ENCODE measurements at places on chromosomes 12 and 14.

DNA sequence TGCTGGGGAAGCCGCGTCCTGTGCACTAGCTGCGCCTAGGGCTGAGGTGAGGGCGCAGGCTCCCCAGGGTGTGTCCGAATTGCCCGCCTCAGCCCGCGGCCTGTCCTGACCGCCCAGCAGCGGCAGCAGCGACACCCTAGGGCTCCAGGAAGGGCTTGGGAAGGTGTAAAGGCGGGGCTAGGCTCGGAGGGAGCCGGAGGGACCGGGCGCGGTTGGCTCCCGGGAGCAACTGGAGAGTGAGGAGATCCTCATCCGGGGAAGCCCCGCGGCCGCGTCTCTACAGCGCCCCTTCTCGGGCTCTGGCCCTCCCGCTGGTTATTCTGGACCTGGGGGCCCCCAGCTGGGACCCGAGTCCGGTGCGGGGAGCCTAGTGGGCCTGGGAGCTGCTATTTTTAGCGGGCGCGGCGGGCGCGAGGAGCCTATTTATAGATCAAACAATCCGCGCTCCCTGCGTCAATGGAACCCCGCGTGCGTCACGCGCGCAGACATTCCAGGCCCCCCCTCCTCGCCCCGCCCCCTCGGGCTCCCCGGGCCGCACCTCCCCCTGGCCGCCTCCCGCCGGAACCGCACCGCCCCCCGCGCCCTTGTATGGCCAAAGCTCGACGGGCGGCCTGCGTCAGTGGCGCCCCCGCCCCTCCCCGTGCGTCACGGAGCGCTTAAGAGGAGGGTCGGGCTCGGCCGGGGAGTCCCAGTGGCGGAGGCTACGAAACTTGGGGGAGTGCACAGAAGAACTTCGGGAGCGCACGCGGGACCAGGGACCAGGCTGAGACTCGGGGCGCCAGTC, at the start of gene NR4A1:
TSS of gene NR4A1 (plus strand) at position 685 of the 784 bp plus-strand sequence. CDS start 2,887 bp downstream, outside the sequence.
- DNase-seq, result peak; percentile 96

DNA sequence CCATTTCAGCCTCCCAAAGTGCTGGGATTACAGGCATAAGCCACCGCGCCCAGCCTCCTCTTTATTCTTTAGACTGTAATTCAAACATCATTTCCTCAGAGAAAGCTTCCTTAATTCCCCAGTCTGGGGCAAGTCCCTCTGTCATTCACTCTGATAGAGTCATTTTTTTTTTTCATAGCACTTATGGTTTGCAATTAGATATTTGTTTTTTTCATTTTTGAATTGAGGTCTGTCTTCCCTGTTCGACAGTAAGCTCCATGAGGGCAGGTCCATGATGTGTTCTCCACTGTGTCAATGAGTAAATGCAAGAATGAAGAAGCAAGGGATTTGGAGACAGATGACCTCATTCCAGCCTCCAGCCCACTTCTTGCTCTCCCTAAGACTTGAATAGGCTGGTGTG, 12.1 kb downstream of the ASIC1 start:
- DNase-seq, result no peak

DNA sequence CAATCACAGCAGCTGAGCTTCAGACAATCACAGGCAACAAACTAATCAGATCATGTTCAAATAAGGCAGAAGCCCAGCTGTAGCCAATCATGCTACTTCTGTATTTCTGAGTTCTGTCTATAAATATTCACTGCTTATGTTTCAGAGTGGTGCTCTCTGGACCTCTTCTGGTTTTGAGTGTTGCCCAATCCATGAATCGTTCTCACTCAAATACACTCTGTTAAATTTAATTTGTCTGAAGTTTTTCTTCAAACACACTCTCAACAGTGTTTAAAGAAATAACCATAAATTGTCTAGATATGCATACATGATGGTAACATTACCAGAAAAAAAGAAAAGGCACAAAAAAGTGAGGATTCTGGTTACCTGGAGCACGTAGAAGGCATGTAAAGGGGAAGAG, 77.9 kb upstream of the BBS10 start:
- no peak for DNase-seq

DNA sequence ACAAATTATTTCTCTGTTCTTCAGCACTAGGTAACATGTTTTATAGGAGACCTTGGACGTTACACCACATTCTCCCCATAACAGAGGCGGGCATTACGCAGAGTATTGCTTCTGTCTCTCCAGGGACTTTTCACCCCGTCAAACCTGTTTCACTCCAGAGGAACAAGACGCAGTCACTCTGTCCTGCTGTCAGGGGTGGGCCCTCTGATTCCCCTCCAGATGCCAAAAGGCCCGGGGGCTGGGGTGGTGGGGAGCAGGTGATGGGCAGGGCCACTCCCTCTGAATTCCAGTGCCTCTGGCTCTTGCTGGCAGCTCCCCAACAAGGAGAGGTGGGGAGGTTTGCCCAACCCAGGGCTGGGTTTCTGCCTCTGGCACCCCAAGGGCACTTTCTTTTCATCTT, 71.9 kb downstream of the NTF3 start:
- no peak for DNase-seq

GRCh38 chr14:57761800-57762199, 104.1 kb downstream of the SLC35F4 start:
- DNase-seq, result no peak

DNA sequence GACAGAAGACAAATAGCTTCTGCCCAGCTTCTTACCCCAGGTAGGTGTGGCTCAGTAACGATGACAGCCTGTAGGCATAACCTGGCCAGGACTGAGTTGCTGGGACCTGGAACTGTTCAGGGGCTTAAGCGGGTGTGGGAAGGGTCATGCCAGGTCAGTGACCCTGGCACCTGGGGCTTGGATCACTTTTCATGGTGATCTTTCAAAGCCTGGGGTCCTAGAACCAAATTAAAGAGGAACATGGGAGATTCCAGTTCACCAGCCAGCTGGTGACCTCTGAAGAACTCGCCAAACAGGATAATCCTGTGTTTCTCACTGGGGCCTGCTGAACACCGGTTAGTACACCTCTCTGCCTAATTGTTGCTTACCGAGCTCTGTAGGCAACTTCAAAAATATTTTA, 102.6 kb upstream of the LMNTD1 start:
- DNase-seq, result no peak

DNA sequence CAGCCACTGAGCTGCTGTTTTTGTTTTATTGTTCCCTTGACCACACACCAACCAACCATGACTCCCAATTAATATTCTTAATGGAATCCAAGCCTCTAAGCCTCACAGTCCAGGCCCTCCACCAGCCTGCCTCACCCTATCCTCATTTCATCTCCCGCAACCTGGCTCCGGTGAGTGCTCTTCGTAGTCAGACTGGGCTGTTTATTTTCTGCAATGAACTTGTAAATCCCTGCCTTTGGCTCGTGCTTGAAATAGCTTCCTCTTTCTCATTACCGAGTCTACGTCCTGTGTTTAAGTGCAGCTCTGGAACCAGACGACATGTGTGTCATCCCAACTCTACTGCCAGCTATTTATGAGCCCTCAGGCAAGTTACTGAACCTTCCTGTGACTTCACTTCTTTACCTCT, 12.4 kb upstream of the ETFBKMT start:
- no peak for DNase-seq

GRCh38 chr12:54175200-54175963, 13.4 kb downstream of the SMUG1 start:
- no peak for DNase-seq

DNA sequence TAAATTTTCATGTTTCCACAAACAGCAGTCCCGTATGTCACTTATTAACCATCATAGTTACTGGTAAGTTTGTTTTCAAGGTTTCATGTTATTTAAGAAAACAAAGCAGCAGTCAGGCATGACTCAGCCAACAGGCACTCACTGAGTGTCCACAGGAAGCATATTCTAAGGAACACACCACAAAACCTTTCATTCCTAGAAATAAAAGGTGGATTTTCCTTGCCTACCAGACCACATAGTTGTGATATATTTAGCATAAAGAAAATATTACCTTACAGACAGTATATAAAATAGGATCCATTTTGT, 143.3 kb upstream of the AVPR1A start:
- no peak for DNase-seq

DNA sequence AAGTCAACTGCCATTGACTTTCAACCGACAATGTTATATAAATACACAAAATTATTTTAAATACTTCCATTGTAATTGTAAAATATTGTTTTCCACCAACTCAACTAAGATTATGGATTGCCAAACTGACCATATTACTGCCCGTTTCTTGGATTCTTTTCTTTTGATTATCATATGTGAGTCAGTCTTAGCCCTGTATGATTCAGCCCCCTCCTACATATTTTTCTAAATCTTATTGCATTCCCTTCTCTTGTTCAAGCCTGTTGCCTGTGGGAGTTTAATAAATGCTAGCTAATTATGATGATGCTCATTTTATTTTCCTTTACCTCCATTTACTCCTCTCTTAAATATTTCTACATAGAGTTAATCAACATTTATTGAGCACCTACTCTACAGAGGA, 6.8 kb downstream of the RASSF9 start:
- DNase-seq, result no peak

- peak; percentile 9 for DNase-seq
These were observed 7.3 kb downstream of the ITGA7 start for GRCh38 chr12:55700255-55701018.

GRCh38 chr12:22037947-22038346, 8.1 kb upstream of the CMAS start:
- DNase-seq, result no peak

GRCh38 chr12:76274420-76275083, 73.7 kb downstream of the BBS10 start:
- DNase-seq, result no peak

GRCh38 chr12:62865065-62865464, 69.9 kb downstream of the PPM1H start:
- no peak for DNase-seq

DNA sequence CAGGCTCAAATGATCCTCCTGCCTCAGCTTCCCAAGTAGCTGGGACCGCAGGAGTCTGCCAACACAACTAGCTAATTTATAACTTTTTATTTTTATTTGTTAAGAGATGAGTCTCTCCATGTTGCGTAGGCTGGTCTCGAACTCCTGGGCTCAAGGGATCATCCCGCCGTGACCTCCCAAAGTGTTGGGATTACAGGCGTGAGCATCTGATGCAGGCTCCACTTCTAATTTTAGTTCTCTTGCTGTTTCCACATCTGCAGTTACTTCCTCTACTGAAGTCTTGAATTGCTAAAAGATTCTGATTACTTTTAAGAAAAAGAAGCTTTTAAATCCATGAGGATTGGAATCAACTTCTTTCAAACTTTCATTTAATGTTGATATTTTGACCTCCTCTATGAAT, 13.4 kb upstream of the SNX6 start:
- no peak for DNase-seq

DNA sequence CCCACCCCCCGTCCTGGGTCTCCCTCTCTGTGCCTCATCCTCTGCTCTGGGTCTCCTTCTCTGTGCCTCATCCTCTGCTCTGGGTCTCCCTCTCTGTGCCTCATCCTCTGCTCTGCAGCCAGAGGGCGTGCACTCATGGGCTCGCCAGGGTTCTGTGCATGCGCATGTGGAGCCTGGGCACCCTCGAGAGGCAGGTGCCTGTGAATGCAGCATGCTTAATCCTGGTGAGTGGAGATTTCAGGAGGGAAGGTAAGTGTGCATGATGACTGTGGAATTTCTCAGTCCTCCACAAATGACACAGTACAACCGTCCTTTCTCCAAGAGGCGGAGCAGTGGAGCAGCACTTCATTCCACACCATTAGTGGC, 65.2 kb downstream of the EP400 start:
- DNase-seq, result no peak

DNA sequence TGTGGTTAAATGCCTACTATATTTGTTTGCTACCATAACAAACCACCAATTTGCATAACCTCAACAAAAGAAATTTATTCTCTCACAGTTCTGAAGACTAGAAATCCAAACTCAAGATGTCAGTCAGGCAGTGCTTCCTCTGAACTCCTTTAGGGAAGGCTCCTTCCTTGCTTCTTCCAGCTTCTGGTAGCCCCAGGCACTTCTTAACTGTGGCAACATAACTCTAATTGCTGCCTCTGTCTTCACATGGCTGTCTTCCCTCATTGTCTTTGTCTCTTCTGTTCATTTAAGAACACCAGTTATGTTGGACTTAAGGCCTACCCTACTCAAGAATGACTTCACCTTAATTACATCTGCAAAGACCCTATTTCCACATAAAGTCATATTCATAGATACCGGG, 206.9 kb downstream of the SYT1 start:
- no peak for DNase-seq

- no peak for DNase-seq
These were observed 14.3 kb upstream of the GTF2A1 start for GRCh38 chr14:81235096-81235495.

GRCh38 chr14:76986231-76986565, 42.3 kb downstream of the IRF2BPL start:
- DNase-seq, result no peak

GRCh38 chr12:95146769-95147168, 70.5 kb downstream of the FGD6 start:
- DNase-seq, result no peak

DNA sequence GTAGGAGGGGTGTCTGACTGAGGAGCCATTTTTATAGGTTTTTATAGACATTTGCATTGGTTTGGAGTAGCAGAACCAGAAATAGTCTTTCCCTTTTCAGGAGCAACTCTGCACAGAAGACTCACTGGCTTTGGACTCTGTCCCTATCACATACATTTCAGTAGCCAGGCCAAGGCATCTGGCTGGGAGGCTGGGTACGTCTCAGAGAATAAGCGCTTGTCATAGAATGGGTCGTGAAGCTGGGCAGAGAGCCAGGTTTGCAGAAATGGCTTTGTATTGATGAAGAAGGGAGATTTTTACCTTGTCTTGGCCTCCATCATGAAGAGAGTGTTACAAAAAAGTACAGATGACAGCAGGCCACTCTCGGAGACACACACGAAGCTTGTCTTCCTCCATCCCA, 98.6 kb downstream of the CACNA1C start:
- DNase-seq, result no peak

DNA sequence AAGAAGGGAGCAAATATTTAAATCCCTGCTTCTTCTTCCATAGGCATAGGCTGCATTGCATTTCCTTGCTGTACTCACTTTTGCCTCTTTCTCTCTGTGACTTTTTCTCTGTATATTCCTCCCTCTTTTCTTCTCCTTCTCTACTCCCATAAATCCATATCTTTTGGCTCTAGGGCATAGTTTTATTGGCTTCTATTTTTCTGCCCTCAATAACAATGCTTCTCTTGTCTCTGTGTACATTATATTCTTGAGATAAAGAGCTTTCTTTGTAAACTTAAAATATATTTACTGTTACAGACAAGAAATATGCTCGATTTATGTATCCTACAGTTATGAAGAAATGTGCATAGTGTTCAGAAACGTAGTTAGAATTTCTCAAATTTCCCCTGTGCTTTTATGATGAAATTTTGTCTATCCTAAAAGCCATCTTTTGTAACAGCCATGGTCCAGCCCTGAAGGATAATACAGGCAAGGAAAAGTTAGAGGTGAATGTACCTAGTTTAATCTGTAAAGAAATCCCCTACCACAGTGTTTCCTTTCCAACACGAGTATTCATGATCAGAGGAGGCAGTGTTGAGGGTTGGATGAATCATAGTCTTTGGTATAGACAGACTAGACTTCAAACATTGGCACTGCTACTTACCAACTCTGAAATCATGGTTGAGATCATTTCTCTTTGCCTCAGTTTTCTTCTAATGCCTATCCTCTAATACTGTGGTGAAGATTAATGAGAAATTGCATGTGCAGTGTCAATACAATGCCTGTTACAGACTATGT, 173.3 kb upstream of the FAR2 start:
- no peak for DNase-seq

GRCh38 chr12:47868552-47869031, 36.2 kb downstream of the VDR start:
- no peak for DNase-seq
